T-cell (primary cell): ENCODE measurements at places on chromosomes 3 and 15.
A peak's percentile ranks its signal among the peaks of the same experiment; 100 is the strongest.

GRCh38 chr3:139377378-139377777, 12.1 kb downstream of the COPB2 start:
- DNase-seq = no peak

DNA sequence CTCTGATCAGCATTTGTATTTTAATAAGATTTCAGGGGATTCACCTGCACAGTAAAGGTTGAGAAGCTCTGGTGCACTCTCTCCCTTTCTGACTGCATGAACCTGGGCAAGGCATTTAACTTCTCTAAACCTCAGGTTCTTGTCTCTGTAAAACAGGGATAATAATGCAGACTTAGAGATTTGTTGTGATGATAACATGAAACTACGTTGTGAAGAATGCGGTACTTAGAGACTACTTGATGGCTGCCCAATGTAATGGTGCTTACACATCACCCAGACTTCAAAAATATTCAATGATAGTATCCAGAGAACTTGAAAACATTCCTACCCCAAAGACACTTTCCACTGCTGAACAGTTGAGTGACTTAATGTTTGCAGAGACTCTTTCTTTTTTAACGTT, 19.8 kb upstream of the TNFSF10 start:
- no peak for DNase-seq

GRCh38 chr15:63060699-63061098, 18.2 kb downstream of the TPM1 start:
- DNase-seq = no peak

DNA sequence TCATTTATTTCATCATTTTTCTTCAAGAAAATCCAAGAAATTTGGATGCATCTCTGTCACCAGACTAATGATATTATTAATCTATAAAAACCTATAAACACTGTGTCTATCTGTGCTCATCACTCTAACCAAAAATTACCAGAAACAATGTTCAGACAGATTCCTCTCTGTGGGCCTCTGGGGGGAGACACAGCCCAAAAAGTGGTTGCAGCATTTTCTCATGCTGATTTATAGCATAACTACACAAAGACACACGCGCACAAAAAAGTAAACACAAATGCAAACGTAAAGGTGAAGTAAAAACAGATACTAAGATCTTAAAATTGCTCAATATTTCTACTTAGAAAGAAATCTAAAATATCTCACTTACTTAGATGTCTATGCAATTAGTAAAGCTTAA, 976.0 kb downstream of the GBE1 start:
- DNase-seq = no peak

DNA sequence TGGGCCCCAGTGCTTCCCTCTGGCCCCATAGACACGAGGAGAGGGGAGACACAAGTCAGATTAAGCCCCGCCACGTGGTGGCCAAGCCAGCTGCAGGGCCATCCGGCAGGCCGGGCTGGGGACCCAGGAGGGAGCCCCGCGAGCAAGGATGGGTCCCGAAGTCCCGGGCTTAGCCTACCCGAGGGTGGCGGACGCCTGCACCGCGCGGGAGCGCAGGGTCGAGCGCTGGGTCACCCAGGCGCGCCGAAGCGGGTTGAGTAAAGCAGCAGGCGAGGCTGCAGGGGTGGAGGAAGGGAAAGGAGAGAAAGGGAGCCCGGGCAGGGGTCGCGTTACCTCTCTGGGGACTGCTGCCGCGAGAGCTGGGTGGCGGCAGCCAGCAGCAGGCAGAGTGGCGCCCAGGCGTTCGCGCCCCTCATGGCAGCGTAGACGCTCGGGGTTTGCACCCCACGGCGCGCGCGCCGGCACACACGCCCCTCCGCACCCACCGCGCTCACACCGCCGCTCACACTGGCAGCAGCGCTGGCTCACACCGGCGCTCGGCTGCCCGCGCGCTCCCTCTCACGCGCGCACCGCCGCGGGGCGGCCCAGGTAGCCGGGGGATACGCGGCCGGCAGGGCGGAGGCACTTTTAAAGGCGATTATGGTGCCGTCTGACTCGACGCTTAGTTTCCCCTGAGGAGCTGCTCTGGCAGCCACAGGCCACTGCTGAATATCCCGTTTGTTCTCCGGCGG, at the start of gene PCOLCE2:
TSS of gene PCOLCE2 (minus strand) at position 603 of the 731 bp plus-strand sequence. CDS start at position 416, 187 bp downstream.
- DNase-seq = peak; percentile 7
